ENCODE measurements at places on chromosomes 3 and 15.
A peak's percentile ranks its signal among the peaks of the same experiment; 100 is the strongest.

GRCh38 chr3:108152274-108152673, 61.4 kb upstream of the CD47 start:
- DNase-seq, result no peak

DNA sequence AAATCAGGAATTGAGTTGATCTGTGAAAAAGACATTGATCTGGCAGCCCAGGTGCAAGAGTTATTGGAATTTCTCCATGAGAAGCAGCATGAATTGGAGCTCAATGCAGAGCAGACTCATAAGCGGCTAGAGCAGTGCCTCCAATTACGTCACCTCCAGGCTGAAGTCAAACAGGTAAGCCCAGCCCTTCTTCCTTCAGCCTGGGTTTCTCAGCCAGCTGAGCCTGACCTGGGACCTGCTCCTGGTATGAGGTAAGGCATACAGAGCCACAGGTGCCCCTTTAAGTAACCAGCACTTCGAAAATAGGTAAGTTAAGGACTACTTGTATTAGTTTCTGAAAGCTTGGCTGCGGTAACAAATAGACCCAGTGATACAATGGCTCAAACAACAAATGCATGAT, 307.4 kb upstream of the UMPS start:
- no peak for DNase-seq

DNA sequence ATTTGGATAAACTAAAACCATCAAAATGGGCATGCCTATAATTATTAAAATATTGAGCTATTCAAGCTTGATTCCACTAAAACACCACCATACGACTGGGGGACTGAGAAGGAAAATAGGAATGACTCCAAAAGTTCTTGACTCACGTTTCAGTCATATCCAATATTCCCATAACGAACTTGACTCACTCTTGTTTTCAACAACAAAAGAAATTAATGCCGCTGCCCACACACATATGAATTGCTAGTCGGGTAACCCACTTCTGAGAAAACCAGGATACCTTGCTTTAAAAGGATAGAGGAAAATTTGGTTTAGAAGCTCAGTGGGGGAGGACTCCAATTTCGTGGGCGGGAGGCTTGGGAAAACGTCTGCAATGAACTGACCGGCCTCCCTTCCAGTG, 5.2 kb downstream of the HTR3C start:
- no peak for DNase-seq

- DNase-seq, result no peak
Measured at GRCh38 chr15:50186752-50187151, 4.8 kb downstream of the SLC27A2 start.

DNA sequence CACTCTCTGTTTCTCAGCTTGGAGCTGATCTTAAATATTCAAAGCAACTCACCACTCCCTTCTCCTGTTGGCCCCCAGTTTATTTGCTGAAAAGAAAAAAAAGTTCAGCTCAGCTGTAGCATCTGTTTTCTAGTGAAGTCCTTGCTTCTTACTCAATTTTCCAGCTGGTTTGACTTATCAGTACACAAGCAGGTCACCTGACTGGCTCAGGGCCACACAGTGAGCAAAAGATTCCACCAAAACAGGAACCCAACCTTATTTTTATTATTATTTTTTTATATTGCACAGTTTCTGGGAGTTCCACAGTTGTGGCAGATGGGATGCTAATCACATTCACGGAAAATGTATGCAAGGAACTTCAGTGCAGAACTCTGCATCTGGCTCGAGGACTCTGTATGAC, 390.7 kb upstream of the RGMA start:
- peak; percentile 65 for DNase-seq

DNA sequence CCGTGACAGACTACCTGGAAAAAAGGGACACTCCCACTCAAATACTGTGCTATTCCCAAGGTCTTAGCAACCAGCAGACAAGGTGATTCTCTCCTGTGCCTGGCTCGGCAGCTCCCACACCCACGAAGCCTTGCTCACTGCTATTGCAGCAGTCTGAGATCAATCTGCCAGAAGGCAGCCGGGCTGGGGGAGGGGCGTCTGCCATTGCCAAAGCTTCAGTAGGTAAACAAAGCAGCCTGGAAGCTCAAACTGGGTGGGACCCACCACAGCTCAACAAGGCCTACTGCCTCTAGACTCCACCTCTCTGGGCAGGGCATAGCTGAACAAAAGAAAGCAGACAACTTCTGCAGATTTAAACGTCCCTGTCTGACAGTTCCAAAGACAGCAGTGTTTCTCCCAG, 128.4 kb upstream of the SETMAR start:
- DNase-seq, result no peak

DNA sequence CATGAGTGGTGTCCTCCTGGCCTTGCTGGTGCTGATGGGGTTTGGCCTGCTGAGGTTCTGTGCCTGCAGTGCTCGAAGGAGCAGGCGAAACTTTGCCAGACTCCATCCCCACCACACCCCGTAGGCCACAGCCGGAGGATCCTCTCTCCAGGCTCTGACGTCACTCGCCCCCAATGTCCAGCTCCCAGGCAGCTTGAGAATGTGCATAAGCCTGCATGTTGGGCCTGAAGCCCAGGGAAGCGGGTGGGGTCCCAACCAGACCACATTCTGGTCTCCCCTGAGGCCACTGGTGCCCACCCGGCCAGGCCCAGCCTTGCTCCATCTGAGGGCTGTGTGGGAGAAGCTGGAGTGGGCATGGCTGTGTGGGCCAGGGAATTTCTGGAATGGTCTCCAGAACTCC, 109.8 kb downstream of the ASB7 start:
- DNase-seq, result peak; percentile 85

- no peak for DNase-seq
Measured at GRCh38 chr3:119588112-119588511, 8.8 kb downstream of the ADPRH start.

DNA sequence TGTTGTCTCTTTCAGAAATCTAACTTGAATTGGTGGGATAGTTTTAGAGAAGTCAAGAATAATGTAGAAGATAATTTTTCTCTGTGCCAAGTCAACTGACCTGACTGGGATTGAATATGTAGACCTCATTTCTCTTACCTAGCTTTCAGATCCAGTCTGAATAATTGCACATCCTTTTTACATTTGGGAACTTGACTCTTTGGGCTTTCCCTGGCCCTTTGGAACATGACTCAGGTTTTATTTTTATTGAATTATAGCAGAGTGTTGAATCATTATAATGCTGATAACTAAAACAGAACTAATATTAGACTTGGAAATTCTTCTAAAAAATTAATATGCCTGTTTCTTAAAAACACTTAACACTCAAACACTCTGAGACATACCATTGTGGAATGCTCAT, 76.5 kb downstream of the PFN2 start:
- no peak for DNase-seq

- DNase-seq, result no peak
Measured at GRCh38 chr3:149703466-149703865, 45.6 kb upstream of the WWTR1 start.

DNA sequence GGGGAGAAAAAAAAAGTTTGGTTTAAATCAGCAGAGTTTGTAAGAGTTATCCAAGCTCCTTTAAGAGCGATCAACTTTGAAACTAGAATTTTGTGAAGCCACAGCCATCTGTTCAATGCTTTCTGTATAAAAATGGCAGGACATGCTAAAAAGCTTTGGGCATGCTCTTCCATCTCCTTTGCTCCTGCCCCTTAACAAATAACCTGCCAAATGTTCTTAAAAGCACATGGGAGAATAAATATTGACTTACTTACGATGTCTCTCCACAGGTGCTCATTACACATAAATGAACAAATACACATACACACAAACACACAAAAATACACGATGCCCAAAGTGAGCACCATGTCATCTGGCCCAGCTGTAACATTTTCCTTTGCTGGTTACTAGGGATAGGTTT, 211.8 kb upstream of the DPH6 start:
- DNase-seq, result no peak

DNA sequence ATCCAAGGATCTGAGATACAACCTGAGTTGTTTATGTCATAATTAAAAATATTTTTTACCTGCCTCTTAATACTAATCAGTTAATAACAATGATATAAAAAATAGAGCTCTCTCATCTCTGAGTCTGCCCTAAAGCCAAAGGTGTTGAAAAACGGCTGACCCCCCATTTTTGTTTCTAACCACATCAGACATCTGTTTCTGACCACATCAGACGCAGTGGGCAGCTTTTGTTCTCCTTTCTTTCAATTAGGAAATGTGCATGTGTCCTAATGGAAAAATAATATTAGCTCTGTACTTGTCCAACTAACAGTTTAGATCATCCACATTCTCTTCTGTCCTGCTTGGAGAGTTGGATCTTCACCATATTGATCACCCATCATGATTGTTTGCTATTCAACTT, 144.6 kb downstream of the SHOX2 start:
- DNase-seq, result no peak

DNA sequence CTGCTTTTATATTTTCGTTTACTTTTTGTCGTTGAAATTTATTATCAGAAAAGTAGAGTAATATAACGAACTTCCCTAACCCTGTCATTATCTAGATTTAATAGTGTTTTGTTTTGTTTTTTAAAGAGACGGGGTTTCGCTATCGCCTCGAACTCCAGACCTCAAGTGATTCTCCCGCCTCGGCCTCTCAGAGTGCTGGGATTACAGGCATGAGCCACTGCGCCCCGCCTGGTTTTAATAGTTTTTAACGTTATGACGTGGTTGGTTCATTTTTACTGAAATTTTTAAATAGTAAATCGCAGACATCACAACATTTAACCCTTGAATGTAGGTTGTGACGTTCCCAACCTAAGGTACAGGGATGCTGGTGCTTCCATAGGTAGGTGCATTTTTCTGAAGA, 1.0 kb downstream of the NGRN start:
- DNase-seq, result no peak

- peak; percentile 37 for DNase-seq
Measured at GRCh38 chr3:60953351-60953750, 297.9 kb downstream of the FHIT start.

DNA sequence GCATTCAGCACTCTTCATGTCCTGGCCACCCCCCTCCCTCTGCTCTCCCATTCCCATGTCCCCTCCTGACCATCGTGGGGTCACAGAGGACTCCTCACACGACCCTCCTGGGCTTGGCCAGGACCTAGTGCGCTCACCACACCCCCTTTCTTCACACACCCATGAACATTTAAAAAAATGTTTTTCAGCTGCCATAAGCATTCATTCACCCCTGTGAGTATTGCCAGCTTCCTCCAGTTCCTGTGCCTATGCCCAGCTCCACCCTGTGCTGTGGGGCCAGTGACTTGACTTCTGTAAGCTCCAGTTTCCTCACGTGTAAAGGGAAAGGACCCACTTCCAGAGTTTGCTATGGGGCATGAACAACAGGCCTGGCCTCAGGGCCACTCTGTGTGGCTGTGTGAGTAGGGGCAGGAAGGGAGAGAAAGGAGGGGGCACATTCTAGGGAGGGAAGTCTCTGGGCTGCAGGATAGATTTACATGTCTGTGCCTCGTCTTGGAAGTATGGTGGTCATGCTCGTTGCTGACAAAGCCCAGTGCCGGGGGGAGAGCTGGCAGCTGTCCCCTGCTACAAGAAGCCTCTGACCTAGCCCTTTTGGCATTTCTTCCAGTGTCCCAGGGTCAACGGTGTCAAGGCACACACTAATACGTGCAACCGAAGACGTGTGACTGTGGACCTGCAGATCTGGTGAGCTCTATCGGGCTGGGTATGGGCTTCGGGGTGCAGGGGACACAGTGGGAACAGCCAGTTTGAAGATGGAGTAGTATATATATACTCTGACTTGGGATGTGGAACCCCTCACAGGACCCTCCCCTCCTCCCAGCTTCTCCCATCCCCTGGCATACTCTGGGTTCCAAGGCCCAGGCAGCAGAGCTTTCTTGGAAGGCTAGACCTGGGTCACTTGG, 22.8 kb downstream of the ESYT3 start:
- no peak for DNase-seq

- DNase-seq, result peak; percentile 58
Measured at GRCh38 chr3:126102530-126102951, 18.6 kb upstream of the SLC41A3 start.

- DNase-seq, result no peak
Measured at GRCh38 chr3:126157083-126157768, 23.2 kb downstream of the ALDH1L1 start.

DNA sequence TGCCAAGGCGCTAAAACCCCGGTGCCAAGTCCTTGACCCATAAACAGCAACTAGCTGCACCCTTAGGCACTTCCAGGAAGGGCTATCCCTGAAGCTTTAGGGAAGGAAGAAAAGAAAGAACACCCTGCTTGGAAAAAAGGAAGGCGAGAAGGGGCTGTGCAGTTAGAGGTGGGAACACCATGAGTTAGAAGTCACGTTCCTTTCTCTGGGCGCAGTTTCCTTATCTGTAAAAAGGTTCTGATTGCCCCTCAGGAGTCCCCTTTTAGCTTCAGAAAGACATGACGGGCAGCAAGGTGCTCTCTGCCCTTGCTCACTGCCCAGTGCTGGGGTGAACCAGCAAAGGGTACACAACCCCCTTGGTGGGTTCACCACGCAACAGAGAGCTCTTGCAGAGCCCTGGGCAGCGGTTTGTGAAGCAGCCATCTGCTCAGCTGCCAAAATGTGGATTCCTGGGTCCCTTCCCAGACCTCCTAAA, 798 bp downstream of the GCHFR start:
- no peak for DNase-seq

- DNase-seq, result no peak
Measured at GRCh38 chr3:81909796-81910195, 148.4 kb upstream of the GBE1 start.

GRCh38 chr15:37101980-37102304, 1.6 kb upstream of the MEIS2 start:
- peak; percentile 74 for DNase-seq

- DNase-seq, result no peak
Measured at GRCh38 chr3:72182206-72182605, 397.3 kb upstream of the PROK2 start.

- DNase-seq, result no peak
Measured at GRCh38 chr3:68648494-68648893, 283.9 kb downstream of the TAFA4 start.

GRCh38 chr3:4750306-4750968, 228.8 kb upstream of the BHLHE40 start:
- DNase-seq, result peak; percentile 57

DNA sequence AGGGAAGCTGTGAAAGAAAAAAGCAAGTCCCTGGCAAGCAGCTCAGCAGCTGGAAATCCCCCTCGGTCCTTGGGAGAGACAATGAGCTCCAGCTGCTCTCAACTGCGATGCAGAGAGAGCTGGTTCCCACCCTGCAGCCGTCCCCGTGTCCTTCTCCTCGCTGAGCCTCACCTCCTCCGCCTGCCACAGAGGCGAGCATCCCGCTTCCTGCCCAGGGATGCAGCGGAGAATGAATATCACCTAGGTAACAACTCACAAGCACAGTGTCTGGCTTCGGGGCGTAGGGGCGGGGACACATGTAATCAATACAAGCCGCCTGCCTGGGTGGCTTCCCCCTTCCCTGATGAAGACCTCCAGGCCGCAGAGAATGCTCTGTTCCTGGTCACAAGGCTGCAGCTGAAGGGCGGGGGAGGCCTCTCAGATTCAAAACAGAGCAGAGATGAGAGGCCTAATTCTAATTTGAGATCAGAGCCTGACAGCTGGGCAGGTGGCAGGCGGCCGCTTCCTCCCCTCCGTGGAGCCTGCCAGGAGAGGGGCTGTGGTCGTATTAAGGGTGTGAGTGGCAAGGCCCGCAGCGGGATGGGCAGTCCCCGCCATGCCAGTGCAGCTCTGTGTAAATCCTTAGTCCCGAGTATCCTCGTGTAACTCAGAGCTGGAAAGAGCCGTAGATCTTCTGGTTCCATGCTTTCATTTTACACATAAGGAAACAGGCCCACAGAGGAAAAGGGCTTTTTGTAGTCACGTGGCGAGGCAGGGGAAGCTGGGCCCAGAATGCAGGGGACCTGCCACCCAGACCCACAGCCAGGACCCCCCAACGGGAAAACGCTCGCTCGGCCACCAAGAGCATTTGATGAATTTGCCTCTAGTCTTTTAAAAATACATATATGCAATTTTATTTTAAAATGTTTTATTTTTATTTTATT, 24.3 kb downstream of the ZDHHC19 start:
- peak; percentile 72 for DNase-seq

Data from left hindlimb (tissue), 1 donor.